Left colon (tissue), 2 donors: ENCODE measurements at places on chromosomes 3 and 15. TPM values are rescaled to one million over a fixed set of nuclear protein-coding genes. Genes with fewer than 3 reads are reported as not detected.

The CRYGS gene
- 1.5 TPM for total RNA-seq

The ICE2 gene
- 31.7 TPM for total RNA-seq

The NR2F2 gene
- 24.9 TPM for total RNA-seq

The TMPRSS7 gene
- total RNA-seq: 0.11 TPM

The TAMM41 gene
- total RNA-seq: 20.1 TPM

The MITF gene
- 3.6 TPM for total RNA-seq

The PLSCR2 gene
- total RNA-seq: 2.7 TPM

The SCAANT1 gene
- total RNA-seq: not detected

The SYNPR gene
- total RNA-seq: not detected

The FGD5 gene
- total RNA-seq: 9.8 TPM

The TTLL13 gene
- total RNA-seq: 0.58 TPM

- no peak for DNase-seq
Observed at GRCh38 chr3:26345613-26346012, 277.0 kb upstream of the LRRC3B start.

DNA sequence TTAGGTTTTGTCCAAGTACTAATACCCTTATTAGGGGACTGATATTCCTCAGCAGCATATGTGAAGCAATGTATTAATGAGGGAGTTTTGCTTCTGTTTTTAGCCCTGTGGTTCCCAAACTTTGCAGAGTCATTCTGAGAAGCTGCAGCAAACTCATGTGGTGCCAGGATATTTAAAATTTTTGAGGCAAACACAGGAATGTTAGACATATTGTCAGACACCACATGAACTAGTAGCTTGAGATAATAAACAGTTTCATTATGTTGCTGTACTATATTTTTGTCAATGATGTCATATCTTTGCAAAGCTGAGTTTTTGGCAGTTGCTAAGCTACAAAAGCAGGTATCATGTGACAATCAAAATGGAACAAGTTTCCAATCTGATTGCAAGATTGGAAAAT is 36.6 kb downstream of the ATP6V1A start:
- DNase-seq: no peak

- no peak for DNase-seq
Observed at GRCh38 chr15:86355801-86356200, 276.1 kb downstream of the AGBL1 start.

GRCh38 chr3:186173224-186173815 is 64.4 kb upstream of the ETV5 start:
- DNase-seq: no peak

GRCh38 chr3:25945836-25946235 is 155.9 kb downstream of the OXSM start:
- DNase-seq: no peak

- DNase-seq: no peak
Observed at GRCh38 chr15:82135638-82136037, 89.8 kb upstream of the MEX3B start.

- no peak for DNase-seq
Observed at GRCh38 chr3:36792342-36792741, 28.0 kb upstream of the DCLK3 start.

GRCh38 chr3:10470120-10471053 is 35.0 kb downstream of the ATP2B2 start:
- no peak for DNase-seq

DNA sequence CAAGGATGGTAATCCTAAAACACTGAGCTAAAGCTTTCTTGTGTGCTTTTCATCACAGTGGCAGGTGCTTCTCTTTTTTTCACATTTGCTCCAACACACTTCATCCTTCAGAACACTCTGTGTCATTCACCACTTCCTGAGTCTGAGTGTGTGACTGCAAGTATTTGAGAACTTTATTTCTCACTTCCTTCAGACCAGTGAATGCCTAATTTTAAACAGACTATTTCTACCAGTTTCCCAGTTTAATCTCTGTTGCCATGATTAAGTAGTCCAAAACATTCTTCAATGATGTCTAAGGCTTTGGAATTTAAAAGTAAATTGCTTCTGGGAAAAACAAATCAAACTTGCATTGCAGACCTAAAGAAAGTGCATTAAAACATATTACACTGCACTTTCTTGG is 541.2 kb downstream of the RBMS3 start:
- no peak for DNase-seq
